GM23338 (cell line): ENCODE measurements at places on chromosomes 7 and 10.

DNA sequence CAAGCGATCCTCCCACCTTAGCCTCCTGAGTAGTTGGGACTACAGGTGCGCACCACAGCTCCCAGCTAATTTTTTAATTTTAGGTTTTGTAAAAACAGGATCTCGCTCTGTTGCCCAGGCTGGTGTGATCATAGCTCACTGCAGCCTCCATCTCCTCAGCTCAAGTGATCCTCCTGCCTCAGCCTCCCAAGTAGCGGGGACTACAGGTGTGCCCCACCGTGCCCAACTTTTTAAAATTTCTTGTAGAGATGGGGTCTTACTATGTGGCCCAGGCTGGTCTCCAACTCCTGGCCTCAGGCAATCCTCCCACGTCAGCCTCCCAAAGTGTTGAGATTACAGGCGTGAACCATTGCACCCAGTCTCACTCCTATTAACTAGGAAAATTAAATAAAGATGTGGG is 7.5 kb downstream of the TMEM225B start:
- no peak for DNase-seq

GRCh38 chr10:97079448-97079847 is 106.3 kb downstream of the SLIT1 start:
- DNase-seq: no peak

DNA sequence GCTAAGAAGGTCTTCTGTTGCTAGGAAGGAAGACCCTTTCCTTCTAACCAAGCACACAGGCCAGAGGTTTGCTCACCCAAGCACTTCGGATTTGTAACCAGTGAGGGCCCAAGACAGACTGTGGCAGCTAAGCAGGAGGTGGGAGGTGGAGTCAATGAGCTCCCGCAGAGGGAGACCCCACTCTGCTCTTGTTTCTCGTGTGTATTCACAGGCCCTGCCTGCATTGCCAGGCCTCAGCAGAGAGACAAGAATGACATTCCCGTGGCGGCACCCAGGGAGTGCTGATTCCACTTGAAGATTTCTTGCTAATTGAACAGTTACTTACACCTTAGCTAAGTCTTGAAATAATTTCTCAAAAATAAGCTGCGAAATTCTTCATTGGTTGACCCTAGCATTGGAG is 13.4 kb downstream of the PKD1L1 start:
- no peak for DNase-seq

GRCh38 chr7:149509774-149510173 is 12.2 kb upstream of the ZNF746 start:
- no peak for DNase-seq

DNA sequence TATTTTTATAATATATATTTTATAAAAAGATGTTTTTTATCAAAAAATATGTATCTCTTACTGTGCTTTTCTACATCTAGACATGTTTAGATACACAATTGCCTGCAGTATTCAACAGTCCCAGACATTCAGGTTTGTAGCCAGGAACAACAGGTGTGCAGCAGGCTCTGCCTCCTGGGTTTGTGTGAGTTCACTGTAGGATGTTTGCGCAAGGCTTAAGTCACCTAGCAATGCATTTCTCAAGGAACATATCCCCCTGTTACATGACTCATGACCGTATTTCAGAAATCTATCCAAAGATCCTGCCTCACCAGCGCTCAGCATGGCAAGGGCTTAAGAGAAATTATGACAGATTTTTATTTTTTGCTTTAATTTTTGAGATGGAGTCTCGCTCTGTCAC is 41.5 kb downstream of the PITRM1 start:
- no peak for DNase-seq

- DNase-seq: no peak
Measured at GRCh38 chr7:95367606-95368005, 28.6 kb downstream of the PON3 start.

GRCh38 chr7:104415700-104416099 is 87.3 kb downstream of the LHFPL3 start:
- DNase-seq: no peak

GRCh38 chr7:69260023-69260422 is 338.3 kb upstream of the AUTS2 start:
- no peak for DNase-seq

DNA sequence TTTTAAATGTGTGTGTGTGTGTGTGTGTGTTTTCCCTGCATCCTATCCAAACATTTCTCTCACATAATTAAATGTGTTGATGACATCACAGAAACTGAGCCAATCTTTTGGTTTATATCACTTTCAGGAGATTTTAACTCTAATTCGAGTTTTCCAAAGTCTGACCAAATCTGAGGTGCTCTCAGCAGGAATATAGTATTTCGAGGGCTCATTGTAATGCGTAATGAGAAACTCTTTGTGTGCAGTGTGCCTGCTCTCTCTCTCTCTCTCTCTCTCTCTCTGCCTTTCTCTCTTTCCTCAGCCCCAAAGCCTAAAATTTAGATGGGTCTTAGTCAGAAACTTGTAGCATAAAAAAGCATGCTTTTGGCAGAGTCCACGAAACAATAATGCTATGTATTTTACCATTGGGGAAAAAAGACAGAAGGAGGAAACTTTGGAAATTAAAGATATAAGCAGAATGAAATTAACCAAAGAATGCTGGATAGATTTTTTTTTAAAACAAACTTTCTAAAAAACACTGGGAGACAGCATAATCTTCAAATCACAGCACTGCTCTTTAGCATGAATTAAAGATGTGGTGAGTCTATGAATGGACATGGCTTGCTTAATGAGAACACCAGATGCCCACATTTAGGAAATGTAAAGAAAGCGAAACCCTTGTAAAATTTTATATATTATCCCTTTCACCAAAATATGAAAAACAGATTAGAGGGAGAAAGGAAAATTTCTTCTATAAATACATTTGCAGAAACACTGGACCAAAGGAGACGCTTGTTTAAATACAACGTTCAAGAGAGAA is 206.8 kb upstream of the HABP2 start:
- DNase-seq: peak; percentile 43

GRCh38 chr10:88820748-88821401 is 18.3 kb downstream of the LIPM start:
- no peak for DNase-seq
